ENCODE measurements at places on chromosomes 7 and 10.

GRCh38 chr10:125441151-125441550 is 241.8 kb downstream of the TEX36 start:
- DNase-seq: no peak

GRCh38 chr10:89347701-89348457 is 20.1 kb downstream of the IFIT3 start:
- no peak for DNase-seq

- DNase-seq: no peak
Measured at GRCh38 chr7:1920266-1920681, 250.2 kb downstream of the ELFN1 start.

DNA sequence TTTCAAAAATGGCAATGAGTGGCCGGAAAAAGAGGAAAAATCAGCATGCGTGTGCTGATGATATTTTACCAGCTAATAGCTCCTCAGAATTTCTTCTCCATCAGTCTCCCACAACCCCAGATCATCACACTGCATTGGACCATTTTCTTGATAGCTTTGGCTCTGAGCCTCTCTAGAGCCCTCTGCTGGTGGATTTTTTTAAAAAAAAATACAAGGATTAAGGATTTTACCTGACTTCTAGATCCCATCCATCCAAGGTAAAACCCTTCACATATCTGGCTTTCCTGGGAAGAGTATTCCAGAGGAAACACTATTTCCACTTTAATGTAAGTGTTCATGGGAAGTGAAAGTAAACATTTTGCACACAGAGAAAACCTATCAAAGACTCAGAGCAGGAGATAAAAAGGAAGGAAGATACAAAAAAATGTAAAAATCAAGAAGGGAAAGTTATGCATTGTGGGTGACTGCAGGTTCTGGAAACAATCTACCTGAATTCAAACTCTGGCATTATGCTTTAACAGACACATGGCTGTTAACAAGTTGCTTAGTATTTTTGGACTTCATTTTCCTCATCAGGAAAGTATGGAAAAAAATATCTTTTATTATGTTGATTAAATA is 380.9 kb downstream of the LRRTM3 start:
- no peak for DNase-seq

GRCh38 chr7:137928626-137929025 is 73.3 kb downstream of the CREB3L2 start:
- no peak for DNase-seq

DNA sequence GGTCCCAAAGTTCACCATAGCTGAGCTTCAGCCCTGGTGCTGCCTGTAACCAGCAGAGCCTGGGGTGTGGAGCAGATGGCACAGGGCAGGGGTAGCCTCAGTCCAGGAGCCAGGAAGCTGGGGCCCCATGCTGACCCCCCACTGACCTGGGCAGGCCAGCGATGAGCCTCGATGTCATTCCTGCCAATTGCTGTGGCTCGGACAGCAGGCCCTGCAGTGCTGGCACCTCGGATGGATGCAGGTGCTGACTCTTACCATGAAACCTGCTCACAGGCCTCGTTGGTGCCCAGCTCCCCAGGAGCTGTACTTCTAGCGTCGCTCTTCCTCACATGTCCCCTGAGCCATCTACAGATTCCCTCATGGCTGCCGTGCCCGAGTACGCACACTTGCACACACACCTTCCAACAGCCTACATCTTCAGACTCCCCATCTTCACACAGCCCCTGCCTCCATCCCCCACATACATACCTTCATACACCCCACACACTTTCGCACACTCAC is 46.8 kb upstream of the PCBD1 start:
- no peak for DNase-seq

GRCh38 chr7:149218469-149219420 is 20.7 kb upstream of the ZNF212 start:
- DNase-seq: no peak

DNA sequence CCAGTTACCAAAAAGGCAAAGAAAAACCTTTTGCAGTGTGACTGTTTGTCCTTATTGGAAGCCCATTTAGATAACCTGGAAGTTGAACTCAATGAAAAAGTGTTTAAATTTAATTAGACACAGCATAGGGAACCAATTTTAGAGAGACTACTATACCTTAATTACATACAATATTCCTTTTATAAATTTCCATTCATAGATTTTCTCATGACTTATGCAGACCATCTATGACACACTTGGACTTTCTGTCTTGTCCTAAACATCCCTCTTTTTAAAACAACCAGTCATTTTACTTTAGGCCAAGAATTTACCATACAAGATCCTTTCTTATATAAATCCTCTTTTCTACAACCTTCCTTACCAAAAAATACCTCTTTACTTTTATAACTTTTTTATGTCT is 61.6 kb downstream of the MTURN start:
- DNase-seq: no peak

- no peak for DNase-seq
Measured at GRCh38 chr10:1151076-1152033, 95.2 kb downstream of the WDR37 start.

GRCh38 chr10:43681220-43681619 is 32.5 kb upstream of the ZNF32 start:
- DNase-seq: no peak

GRCh38 chr10:131195558-131196159 is 115.9 kb downstream of the TCERG1L start:
- no peak for DNase-seq

DNA sequence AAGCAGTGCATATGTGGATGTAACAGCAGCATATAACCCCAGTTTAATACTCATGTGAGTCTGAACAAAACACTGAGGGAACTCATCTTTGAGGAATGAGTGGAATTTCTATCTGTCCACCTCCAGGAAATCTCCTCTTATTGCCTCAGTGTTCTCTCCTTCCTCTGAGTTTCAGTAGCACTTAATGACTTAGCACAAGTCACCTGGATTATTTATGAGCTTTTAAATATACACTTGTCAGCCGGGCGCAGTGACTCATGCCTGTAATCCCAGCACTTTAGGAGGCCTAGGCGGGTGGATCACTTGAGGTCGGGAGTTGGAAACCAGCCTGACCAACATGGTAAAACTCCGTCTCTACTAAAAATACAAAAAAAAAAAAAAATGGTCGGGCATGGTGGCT is 4.3 kb downstream of the LRRC20 start:
- DNase-seq: no peak

DNA sequence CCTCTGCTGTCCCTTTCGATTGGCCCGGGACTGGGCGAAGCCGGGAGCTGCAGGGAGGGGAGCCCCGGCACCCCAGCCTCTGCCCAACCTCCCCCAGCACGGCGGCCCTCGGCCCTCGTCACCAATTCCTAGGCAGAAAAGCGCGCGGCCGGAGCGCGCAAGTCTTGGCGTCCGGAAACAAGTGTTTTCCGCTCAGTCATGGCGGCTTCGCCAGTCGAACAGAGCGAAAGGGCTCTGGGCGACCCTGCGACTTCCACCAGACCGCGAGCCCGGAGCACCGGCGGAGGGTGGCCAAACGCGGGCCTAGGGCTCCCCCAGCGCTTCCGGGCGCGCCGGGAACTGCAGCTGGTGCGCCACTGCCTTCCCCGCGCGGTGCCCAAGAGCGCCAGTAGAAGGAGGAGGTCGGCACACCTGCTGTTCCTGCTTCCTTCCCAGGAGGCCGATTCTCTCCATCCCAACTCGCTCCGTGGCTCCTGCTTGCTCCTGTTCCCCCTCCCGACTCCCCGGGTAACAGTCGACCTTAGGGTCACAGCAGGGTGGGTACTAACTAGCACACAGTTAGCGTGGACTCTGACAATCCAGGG is 729.9 kb downstream of the ZWINT start:
- no peak for DNase-seq

DNA sequence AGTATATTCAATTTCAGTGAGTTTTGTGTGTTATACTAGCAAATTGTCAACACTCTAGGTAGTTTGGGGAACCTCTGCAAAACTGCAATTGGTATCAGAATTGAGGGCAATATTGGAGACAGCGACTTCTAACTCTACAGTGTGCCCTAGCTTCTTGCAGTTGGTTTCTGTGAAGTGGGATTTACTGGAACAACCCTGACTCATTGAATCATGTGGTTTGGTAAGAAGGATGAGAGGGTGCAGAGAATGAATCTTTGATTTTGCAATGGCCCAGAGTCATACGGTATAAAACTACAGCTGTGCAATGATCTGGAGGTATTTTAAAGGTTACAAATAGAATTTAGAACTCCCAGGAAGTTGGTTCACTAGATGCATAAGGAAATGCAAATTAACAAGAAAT is 129.1 kb upstream of the PPP1R3A start:
- no peak for DNase-seq

- no peak for DNase-seq
Measured at GRCh38 chr10:11049806-11050205, 32.1 kb downstream of the CELF2 start.

DNA sequence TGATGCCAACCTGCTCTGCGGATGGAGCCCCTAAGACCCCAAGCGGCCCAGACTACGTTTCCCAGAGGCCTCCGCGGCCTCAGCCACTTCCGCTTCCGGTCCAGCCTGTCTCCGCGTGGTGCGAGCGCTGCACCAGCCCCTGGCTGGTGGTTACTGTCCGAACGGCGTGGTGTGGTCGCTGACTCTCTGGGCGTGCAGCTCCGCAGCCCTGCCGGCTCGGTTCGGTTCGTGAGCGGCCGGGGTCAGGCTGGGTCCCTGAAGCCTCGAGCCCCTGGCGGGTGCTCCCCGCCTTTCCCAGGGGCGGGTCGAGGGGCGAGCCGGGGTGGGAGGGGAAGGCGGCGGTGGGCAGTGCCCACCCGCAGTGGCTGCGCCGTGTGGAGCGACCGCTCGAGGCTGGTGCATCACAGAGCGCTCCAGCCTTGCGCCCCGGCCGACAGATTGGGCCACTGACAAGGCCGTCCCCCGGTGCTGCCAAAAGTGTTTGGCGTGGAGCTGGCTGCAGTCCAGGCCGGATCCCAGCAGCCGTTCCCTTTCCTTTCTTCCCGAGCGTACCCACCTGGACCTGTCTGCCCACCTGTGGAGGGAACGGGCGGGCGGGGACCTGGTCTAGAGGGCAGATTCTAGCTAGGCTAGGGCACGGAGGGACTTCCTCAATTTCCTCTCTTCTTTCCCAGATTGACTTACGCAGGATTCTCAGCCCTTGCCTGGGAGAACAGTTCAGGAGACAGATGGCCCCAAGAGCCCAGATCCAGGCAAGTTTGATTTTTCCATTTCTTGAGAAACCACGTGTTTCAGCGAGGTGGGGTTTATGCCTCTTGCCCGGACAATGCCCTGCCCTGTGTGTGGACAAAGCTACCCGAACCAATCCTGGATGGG is at the start of gene ZNF485:
TSS of gene ZNF485 (plus strand) at position 116 of the 876 bp plus-strand sequence. CDS start at position 729, 613 bp downstream.
- DNase-seq: no peak

DNA sequence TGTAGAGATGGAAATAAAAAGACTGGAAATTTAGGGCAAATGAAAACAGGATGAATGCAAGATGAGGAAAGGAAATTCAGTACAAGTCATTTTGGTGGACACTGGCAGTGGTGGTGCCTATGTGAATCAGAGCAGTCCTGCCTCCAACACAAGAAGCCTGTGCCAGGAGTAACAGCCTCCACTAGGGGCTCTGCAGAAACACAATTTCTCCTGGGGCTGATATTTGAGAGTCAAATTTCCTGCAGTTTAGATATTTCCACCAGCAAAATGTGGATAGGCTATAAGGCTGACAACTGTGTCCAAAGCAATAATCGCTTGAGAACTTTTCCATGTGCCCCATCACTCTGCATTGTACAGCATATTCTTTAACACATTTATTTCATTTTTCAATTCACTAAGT is 4.7 kb upstream of the PLXDC2 start:
- no peak for DNase-seq

- no peak for DNase-seq
Measured at GRCh38 chr7:102473271-102473991, 5.3 kb downstream of the POLR2J start.

- no peak for DNase-seq
Measured at GRCh38 chr7:76225379-76225778, 23.7 kb downstream of the SRRM3 start.

DNA sequence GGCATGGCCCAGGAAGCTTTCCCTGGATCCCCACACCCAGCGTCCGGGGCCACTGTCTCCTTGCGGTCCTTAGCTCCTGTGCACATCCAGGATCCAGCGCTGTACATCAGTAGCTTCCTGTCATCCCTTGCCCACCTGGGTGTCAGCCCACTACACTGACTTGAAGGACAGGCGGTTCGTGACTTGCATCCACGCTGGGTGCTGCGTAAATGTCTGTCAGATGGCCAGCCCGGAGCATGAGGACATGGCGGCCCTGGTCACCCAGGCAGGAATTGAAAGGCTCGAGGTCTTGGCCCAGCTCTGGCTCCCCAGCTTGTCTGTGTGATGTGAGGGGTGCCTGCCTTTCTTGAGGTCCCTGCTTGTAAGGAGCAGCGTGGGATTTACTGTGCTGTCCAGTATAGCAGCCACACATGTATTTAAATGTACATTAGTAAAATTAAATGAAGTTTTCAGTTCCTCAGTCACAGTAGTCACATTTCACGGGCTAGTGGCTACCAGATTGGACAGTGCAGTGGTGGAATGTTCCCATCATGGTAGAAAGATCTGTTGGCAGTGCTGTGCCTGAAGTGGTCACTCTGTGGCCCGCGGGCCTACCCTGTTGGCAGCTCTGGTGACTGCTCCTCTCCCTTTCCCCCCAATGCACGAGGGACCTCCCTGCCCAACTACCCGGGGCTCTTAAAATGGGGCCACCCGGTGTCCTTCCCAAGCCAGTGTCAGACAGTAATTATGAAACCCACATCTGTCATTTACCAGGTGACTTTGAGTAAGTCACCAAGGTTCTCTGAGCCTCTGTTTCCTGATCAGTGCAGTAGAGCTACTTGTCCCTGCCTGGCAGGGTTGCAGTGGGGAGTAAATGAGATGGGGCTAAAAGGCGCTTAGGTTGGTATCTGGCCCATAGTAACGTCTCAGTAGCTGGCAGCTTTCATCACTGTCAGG is 97.8 kb upstream of the PPIF start:
- DNase-seq: no peak

DNA sequence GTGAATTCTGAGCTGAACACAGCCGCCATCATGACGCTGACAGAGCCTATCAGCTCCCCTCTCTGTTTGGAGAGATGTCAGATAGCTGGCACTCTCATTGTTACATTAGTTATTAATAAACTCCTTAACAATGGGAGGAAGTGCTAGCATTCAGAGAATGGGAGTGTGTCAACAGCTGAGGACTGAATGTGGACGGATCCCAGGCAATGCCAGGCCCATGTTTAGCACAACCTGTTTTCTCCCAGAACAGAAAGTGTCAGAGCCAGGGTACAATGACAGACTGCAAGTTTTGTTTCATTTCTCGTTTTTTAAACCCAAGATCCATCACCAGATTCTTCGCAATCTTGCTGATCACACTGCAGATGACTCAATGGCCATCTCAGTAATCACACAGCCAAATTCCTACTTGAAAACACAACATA is 99.6 kb downstream of the PRPF18 start:
- DNase-seq: no peak

GRCh38 chr10:93591065-93591808 is 9.8 kb downstream of the RBP4 start:
- no peak for DNase-seq
